ENCODE measurements at places on chromosomes 7 and 10.

- peak; percentile 73 for DNase-seq
These were observed 2.1 kb downstream of the SNX10 start for GRCh38 chr7:26293569-26294308.

DNA sequence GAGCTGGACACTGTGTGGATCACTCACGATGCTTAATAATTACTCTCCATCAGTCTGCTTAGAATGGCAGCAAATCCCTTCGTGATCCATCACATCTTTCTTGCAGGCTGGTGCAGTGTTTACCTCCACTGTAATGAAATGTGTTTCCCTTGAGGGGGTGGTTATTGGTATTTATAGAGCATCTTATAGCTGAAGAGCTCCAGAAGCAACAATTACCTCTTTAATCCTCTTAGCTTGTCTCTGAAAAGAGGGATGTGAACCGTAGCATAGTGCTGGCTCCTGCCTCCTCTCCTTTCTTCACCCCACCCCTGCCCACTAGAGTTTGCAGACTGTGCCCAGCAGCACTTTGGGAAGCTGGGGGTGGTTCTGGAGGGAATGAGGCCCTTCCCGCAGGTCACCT is 132.6 kb downstream of the CAMK1D start:
- DNase-seq: no peak

- DNase-seq: no peak
These were observed 19.6 kb downstream of the GRID1 start for GRCh38 chr10:86346799-86347665.

DNA sequence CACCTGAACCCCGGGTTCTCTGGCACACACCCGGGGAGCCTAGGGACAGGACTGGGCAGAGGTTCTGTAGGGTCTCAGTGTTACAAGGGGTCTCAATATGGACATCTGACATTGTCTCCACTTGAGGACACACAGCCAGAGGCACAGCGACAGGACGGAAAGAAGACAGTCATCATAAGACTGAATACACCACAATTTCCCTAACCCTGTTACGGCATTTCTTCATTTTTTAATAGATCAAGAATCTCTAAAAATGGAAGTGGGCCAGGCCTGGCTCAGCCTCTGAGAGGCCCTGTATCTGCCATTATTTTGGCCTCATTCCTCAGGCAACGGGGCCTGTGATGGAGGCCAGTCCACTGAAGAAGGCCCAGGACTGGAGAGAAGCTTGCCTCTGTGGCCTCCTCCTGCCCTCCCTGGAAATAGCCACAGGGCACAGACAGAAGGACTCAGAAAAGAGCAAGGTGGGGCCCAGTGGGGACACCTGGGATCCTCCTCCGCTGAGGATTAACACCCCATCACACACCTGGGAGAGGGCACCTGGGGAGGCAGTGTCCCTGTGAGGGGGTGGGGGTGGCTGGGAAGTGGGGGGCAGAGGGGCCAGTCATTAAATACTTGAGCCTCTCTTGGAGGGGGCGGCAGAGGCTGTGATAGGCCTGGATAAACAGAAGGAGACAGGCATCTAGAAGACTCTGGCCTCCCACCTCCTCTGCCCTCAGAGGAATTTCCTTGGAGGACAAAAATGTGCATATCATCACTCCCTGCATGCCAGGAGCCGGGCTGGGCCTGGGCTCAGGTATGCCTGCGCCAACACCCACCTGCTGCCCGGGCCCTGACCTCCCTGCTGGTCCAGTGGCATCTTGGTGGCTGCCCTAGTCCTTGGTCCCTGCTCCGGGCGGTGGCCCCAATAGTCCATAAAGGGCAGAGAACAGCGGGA is 8.0 kb downstream of the SPOCK2 start:
- DNase-seq: peak; percentile 57

DNA sequence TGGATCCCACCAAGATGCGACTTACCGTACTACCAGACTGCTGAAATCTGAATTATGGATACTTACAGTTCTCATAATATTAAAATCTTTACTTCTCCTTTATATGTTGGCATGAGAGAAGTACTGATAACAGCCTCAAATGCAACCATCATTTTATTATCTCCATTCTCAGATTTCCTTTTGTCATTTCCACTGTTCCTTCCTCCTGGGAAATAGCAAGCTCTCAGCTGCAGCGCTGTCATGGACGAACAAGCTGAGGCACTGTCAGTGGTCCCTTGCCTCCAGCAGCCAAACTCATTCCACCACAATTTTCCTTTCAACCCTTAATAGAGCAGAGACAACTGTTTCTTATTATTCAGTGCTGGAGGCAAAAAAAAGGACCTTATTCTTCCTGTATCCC is 478.4 kb downstream of the ARL4A start:
- DNase-seq: no peak
